ENCODE measurements at places on chromosomes 5 and 9.

DNA sequence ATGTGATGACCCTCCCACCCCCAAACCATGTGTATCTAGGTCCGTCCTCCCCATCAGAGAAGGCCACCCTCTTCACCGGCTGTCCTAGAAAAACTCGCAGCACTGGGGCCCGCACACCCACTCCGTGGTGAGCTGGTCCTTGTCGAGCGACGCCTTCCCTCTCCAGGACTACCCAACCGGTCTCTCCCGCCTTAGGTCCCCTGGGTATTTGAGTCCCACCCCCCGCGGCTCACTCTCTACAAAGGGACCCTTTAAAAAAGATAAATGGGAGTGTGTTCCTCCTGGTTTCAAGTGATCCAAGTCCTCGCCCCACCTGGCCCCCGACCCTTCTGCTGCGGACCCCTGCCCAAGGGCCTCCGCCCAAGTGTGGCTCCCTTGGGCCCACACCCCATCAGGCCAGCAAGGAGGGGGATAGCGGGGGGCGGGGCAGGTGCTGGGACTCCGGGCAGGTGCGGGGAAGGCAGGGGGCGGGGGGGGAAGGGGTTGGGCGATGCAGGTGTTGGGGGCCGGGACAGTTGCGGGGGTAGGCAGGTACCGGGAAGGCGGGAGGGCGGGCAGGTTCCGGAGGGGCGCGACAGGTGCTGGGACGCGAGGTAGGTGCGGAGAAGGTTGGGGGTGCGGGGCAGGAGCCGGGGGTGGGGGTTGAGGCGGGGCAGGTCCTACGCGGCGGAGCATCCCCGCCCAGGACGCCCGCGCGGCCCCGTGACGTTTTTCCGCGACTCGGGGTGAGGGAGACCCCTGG is 970 bp upstream of the ARRDC1 start:
- no peak for DNase-seq

- no peak for DNase-seq
These were observed 32.1 kb upstream of the RICTOR start for GRCh38 chr5:39106322-39106721.

DNA sequence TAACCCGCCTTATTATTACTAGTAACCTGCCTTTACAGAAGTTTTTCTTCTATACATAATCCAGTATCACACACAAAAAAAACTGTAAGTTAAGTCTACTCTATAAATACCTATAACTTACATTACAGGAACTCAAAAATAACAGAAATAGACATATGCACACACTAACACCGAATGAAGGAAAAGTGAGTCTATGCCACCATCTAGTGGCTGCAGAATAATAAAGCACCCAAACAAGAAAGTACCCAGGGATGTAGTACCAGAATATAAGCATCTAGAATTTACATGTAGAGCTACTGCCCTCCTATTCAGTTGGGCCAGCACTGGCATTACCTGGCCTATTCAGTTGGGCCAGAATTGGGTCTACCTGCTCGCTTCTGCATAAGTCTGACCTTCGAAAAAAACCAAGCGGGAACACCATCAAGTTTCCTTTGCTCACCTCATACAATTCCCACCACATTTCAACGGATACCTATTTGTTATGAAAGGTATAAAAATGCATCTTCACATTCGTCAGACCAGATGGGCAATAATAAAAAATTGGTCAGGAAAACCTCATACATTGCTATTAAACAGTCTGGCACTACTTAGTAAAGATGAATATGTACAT is 4.0 kb upstream of the NIPSNAP3A start:
- no peak for DNase-seq

DNA sequence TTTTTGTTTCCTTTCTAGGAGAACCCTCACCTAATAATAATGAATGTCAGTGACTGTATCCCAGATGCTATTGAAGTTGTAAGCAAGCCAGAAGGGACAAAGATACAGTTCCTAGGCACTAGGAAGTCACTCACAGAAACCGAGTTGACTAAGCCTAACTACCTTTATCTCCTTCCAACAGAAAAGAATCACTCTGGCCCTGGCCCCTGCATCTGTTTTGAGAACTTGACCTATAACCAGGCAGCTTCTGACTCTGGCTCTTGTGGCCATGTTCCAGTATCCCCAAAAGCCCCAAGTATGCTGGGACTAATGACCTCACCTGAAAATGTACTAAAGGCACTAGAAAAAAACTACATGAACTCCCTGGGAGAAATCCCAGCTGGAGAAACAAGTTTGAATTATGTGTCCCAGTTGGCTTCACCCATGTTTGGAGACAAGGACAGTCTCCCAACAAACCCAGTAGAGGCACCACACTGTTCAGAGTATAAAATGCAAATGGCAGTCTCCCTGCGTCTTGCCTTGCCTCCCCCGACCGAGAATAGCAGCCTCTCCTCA is 87.1 kb downstream of the OSMR start:
- DNase-seq = no peak

- DNase-seq = no peak
These were observed 65.9 kb downstream of the SEMA5A start for GRCh38 chr5:9479990-9480389.

- no peak for DNase-seq
These were observed 10.5 kb downstream of the CDHR2 start for GRCh38 chr5:176559683-176560082.

GRCh38 chr5:171261904-171262303 is 47.1 kb upstream of the TLX3 start:
- no peak for DNase-seq
